Pancreas (tissue), 10 donors: ENCODE measurements at places on chromosomes 2 and 18.

GRCh38 chr2:203591642-203592041 is 56.5 kb upstream of the RAPH1 start:
- no peak for DNase-seq
- H3K4me1 ChIP-seq, result no peaks in the 10 kb centered on the region
- no peak overlapping the region for H3K4me3 ChIP-seq
- H3K36me3 ChIP-seq, result no peaks in the 10 kb centered on the region

DNA sequence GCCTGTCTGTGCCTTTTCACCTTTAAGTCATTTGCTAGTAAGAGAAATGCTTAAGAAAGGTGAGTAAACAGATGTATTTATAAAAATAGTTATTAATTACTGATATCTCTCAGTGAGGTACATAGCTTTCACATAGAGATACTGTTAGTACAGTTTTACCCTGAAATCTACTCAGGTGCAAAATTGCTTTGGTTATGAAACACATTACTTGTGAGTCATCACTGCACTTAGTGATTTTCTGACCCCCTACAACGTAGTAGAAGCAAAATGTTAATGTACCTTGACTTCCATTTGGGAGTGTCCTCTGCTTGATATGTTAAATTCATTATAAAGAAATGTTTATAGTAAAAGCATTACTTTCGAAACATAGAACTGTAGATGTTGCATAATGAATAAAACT is 6.5 kb downstream of the GLS start:
- DNase-seq, result no peak
- no peak overlapping the region for H3K27ac ChIP-seq
- peaks cover 48% of the 10 kb centered on the region for H3K4me1 ChIP-seq

DNA sequence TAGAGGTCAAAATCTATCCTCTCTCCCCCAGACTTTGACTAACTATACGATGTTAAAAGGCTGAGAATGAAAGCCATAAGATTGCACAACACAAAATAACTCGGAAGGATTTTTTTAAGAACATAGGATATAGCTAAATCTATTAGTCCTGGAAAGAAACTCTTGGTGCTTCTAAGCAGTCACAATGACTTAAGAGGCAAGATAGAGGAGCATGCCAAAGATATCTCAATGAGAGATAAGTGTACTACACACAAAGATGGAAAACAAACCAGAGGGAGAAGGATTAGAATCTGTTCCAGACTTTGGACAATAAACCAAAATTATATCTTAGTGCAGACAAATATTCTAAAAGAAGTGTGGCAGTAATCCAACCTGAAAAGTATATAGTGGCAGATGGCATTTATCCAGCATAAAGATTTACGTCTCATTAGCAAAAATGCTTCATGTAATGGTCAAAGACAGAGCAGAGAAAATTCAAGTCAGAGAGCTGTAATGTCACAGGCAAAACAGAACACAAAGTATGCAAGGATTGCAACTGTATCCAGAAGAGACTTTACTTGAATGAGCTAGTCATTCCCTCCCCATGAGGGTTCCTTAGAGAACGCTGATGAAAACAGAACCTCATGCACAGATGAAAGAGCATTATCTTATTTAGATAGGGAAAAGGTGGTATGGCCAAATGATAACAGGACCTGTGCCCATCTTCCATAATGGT is 28.8 kb upstream of the EVA1A start:
- no peak overlapping the region for H3K4me3 ChIP-seq
- no peaks in the 10 kb centered on the region for H3K27me3 ChIP-seq
- H3K36me3 ChIP-seq, result no peaks in the 10 kb centered on the region
- peaks cover 5% of the 10 kb centered on the region for H3K4me1 ChIP-seq

GRCh38 chr2:220593526-220593925 is 966.1 kb downstream of the SLC4A3 start:
- no peaks in the 10 kb centered on the region for H3K27me3 ChIP-seq
- H3K4me1 ChIP-seq, result no peaks in the 10 kb centered on the region
- H3K36me3 ChIP-seq, result no peaks in the 10 kb centered on the region
- H3K27ac ChIP-seq, result no peak overlapping the region
- H3K4me3 ChIP-seq, result no peak overlapping the region
- DNase-seq, result no peak

DNA sequence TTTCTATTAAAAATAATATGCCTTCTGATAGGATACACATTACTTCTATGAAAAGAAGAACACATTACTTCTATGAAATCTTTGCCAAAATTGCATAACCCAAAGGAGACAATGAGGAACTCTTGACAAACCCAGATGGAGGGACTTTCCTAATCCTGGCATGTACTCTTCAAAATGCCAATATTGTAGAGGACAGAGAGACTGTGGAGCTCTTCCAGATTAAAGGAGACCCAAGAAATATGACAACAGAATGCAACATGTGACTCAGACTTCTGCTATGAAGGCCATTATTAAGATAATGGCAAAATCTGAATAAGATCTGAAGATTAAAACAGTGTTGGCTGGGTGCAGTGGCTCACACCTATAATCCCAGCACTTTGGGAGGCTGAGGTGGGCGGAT is 22.2 kb downstream of the SOWAHC start:
- no peak overlapping the region for H3K4me3 ChIP-seq
- H3K27me3 ChIP-seq, result no peaks in the 10 kb centered on the region
- DNase-seq, result no peak
- no peak overlapping the region for H3K27ac ChIP-seq
- H3K4me1 ChIP-seq, result no peaks in the 10 kb centered on the region

- H3K27ac ChIP-seq, result no peak overlapping the region
- H3K4me1 ChIP-seq, result no peaks in the 10 kb centered on the region
- DNase-seq, result no peak
- no peaks in the 10 kb centered on the region for H3K36me3 ChIP-seq
Observed at GRCh38 chr18:55141318-55141717, 182.1 kb upstream of the CCDC68 start.
